ENCODE measurements at places on chromosomes 3 and 15.
A peak's percentile ranks its signal among the peaks of the same experiment; 100 is the strongest.

DNA sequence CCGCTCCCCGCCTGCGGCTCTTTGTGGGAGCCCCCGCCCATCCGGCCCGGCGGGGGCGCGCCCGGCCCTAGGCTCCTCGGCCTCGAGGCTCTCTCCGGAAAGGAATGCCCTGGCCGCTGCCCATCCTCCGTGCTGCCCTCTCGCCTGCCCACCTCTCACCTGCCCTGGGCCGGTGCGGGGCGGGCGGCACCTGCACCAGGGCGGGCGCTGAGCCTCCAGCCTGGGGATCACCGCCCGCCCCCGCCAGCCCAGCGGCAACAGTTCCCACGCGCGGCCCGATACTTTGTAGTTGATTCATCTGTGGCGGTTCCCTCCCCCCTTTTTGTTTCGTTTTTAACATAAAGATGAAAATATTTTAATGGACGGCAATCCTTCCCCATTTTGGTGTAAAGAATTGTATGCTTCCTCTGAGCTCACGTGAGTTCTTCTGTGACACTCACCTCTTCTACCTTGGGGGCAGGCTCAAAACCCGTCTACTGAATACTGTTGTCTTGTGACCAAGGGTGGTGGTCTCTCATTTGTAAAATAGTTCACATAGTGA, 1.9 kb downstream of the KLF13 start:
- no peak for DNase-seq

GRCh38 chr3:162780313-162780712, 1283.7 kb downstream of the OTOL1 start:
- DNase-seq = no peak

DNA sequence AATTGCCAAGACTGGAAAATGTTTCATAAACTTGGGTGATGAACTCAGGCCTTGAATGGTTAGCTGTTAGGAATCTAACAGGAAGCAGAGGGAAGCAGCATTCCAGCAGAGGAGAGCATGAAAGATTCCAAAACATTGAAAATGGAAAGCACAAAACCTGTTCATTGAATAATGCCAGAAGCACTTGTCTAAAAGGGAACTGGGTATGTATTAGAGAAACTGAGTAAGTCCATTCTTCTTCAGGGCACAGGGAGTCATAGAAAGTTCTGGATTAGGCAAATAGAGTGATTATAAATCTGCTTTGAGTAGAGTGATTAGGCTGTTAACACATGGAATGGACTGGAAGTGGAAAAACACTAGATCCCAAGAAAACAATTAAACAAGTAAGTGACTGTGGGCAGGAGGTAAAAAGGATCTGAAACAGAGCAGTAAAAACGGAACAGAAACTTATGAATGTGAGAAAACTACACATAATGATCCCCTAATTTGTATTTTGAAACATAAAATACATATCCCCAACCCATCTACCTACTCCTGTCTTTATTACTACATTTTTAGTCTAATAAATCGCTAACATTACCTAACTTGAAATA, 343.4 kb downstream of the TBC1D5 start:
- DNase-seq = no peak

DNA sequence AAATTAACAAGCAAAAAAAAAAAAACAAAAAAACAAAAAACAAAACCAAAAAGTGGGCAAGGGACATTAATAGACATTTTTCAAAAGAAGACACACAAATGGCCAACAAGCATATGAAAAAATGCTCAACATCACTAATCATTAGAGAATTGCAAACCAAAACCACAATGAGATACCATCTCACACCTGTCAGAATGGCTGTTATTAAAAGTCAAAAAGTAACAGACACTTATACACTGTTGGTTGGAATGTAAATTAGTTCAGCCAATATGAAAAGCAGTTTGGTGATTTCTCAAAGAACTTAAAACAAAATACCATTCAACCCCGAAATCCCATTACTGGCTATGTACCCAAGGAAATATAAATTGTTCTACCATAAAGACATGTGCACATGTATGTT, 222.4 kb upstream of the CD96 start:
- DNase-seq = no peak

GRCh38 chr15:54659646-54660045, 537.1 kb downstream of the RSL24D1 start:
- no peak for DNase-seq

GRCh38 chr15:78453447-78453846, 15.4 kb downstream of the IREB2 start:
- DNase-seq = no peak

DNA sequence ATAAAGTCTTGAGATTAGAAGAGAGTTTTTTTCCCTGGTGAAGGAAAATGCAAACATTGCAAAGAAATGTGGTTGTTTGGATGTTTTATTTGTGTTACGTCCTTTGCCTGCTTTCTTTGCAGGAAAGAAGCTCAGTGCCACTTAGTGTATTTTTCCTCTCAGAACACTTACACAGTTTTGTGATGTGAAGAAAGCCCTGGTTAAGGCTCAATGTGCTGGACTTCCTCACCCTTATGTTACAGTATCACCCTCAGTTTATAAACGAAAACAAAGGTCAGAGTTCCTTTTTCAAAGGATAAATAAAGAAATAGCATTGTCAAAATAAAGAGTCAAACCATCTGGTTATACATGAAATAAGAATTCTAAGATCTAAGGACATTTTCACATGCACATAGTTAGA, 45.9 kb downstream of the RNF13 start:
- DNase-seq = no peak

DNA sequence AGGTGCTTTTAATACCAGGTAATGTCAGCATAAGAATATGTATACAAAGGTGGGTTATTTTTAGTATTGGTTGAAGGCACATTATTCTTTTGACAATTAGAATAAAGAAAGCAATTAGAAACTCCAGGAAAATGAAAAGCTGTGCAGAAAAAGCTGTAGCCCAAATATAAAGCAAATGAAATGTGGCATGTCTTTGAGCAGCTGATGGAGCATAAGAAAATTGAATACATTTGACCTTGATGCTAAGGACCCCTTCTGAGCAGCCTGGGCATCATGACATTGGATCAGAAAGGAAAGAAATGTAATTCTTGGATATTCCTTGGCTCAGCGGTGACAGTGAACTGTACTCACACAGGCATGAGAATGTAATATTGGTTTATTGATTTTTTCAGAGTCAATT, 8.0 kb upstream of the ISLR start:
- no peak for DNase-seq

- DNase-seq = no peak
Observed at GRCh38 chr3:151328298-151328995, 902 bp downstream of the P2RY13 start.

- no peak for DNase-seq
Observed at GRCh38 chr3:101011136-101011535, 17.9 kb upstream of the ABI3BP start.

DNA sequence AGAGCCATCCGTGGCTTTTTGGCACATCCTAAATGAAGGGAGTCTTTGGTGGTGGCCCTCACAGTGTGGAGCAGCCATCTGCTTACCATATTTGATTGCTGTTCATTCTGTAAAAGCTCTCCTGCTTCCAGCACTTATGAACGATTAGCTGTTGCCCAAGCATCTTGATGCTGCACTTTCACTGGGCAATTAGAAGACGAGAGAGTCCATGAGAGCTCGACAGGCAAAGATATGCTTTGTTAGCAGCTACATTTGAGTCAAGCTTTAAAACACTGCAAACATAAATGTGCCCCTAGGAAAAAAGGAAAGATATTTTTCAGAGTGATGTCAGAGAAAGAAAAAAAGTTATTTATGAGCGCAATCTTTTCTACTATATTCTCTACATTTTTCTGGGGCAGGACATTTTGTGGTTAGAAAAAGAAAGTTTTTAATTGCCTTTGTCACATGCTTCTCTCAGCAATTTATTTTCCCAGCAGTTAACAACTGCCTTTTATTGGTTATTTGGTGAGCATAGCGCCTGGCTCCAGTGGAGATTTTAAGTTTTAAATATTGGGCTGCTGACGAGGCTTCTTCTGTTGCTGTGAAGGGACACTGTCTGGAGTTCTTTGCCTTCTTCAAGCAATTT, 468.4 kb downstream of the C3orf38 start:
- no peak for DNase-seq

DNA sequence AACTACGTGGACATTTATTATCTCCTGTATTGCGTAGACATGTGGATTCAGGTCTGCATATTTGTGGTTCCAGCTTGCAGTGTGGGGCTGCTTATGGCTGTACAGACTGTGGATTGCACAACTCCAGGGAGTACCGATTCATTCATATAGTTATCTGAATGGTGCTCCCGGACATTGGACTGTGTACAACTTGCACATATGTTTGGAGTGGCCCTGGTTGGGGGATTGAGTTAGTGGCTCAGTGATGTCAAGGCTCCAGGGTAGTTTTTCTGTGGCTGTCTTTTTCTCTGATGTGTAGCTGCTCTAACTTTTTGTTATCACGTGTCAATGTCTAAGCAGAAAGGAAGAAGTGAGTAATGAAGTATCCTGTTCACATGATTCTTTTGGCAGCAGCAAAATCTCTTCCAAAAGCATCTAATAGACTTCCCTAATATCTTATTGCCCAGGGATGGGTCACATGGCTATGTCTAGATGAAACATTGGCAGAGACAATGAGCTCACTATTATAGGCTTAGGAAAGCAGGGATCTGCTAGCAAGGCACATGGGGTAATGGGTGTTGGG, 15.8 kb downstream of the ST3GAL6 start:
- DNase-seq = no peak

DNA sequence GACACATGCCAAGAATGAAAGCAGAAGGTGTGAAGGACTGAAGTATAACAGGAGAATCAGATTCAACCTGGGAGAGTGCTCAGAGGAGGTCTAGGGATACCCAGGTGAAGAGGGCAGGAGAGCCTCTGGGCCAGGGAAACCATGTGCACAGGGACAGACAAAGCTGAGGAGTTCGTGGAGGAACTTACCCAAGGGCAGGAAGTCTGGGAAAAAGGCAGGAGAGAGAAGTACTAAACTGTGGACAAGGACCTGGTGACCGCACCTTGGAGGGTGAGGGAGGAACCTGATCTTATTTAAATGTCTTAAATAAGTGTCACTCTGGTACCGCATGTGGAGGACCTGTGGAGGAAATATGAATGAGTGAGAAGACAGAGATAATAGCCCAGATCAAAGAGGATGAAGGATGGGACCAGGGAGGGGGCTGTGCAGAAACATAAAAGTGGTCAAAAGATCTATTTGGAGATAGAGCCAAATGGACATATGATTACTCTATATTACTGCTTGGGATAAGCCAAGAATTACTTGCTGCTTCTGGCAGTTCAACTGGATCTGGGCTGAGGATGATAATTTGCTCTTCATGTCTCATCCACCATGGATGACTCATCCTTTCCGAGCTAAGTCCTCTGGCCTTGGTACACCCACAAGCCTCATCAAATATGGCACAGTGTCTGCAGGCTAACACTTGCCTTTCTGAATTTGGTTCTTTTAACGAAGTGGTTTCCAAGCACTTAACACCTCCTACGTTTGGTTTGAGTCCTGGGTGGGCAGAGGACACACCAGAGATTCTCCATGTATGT, 116.9 kb upstream of the NMNAT3 start:
- DNase-seq = no peak

GRCh38 chr3:126018545-126018944, 49.6 kb downstream of the ROPN1B start:
- no peak for DNase-seq

DNA sequence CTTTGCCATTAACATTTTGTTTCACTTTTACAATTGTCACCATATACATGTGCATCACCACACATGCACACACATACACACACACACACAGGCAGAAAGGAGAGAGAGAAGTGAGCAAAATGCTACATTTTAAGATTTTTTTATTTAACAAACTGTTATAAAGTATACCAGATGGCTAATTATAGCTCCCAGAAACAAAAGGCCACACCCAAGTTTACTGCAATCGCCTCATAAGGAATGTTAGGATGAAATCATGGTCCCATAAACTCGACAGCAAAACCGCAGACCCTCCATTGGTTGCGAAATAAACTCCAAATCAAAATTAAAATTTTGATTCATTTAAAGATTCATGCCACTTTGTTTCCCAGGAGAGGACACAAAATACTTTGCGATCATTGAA, 16.1 kb upstream of the C15orf61 start:
- DNase-seq = no peak

GRCh38 chr3:46990573-46991374, 11.3 kb downstream of the NBEAL2 start:
- DNase-seq = no peak

DNA sequence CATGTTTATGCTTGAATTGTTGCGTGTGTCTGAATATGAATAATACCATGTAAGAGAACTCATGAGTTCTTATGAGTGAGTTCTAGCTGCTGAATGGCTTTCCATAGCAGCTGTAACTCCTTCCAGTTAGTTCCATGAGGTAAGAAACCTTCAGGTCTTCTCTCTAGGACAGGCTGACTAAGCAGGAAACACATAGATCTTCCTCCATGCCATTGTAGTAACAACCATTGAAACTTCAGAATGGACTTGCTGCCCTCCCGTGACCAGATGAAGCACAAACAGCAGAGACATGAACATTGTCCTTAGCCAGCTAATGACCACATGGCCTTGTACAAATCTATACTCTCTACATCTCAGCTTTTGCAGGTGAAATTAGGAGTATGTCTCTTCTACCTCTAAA, 200.0 kb downstream of the ZNF385D start:
- no peak for DNase-seq

- no peak for DNase-seq
Observed at GRCh38 chr3:45979378-45979777, 16.2 kb downstream of the FYCO1 start.

DNA sequence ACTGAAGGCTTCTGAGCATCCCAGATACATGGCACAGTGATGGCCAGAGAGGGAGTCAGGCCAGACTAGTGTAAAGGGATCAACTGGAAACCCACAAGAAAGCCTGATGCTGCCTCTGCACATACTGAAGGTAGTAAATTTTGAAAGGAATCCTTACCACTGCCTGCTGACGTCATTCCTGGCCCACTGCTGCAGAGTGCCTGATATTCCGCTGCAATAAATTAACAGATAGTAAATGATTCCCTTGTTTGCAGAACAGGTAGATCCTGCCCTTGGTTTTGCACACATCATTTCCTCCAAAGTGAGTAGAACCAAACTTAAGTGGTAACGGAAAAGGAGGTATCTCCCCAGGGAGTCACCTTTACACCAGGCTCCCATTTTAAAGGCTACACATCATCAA, 146.7 kb downstream of the FBN1 start:
- peak; percentile 48 for DNase-seq

DNA sequence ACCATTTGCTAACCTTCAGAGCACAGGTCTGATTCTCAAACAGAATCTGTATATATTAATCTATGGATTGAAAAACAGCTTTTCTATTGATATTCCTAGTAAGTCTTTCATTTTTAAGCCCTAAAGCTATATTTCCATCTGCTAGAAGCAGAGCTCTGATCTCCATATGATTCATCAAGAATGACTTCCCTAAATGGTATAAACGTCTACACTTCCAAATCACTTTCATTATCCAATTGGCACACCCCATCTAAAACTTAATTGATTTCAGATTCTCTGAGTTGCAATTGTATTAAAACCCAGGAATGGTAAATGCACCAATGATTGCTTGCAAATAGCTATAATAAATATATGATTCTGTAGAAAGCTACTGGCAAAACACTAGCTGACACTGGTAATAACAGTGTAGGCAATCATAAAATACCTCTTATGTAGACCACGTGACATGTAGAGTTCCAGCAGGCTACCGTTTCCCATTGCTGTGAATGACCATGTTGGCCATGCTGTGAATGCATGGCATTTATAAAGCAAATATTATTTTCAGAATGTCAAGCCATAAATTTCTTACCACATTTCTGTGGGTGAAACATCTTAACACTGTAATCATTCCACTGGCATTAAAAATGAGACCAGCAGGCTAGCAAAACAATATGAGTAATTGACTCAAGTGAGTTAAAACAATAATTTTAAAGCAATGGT, 226.0 kb downstream of the ZMAT3 start:
- DNase-seq = no peak

- DNase-seq = no peak
Observed at GRCh38 chr3:153429821-153430220, 267.8 kb downstream of the RAP2B start.

Data from DMS79 (cell line).